ENCODE measurements at places on chromosomes 3 and 15. TPM values are rescaled to one million over a fixed set of nuclear protein-coding genes. Genes with fewer than 3 reads are reported as not detected.

The PSMA4 gene
- total RNA-seq = 167 TPM

The GHSR gene
- not detected for total RNA-seq

The TMEM115 gene
- 35.8 TPM for total RNA-seq

The DPH3 gene
- total RNA-seq = 2.7 TPM

The TMCO5A gene
- total RNA-seq = not detected

The RARB gene
- total RNA-seq = not detected

The CCDC13 gene
- not detected for total RNA-seq

The DNASE1L3 gene
- not detected for total RNA-seq

The SCG3 gene
- not detected for total RNA-seq

The LDHAL6B gene
- not detected for total RNA-seq

The SOX2 gene
- not detected for total RNA-seq

The UBE3A gene
- 95.2 TPM for total RNA-seq

Measured in HT-29 (cell line).